HS-5 (cell line): ENCODE measurements at places on chromosomes 3 and 15.

- no peak for DNase-seq
Observed at GRCh38 chr15:95287720-95288103, 1042.8 kb upstream of the NR2F2 start.

DNA sequence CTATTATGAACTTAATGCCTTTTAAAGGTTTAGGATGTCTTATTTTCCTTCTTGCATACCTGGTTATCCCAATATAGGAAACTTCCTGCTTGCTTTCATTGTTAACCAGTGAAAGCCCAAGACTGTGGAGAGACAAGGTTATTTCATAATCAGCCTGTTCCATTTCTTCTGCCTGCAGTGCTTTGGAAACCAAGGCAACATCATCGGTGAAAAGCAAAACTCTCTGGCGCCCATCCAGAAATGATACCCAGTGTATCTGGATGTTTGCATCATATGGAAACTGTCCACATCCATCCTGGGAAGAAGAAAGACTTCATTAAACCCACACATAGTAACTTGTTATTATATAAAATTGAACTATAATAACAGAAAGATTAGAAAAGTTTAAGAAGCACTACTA lies 170.1 kb downstream of the VPS13C start:
- no peak for DNase-seq

GRCh38 chr15:90838544-90838943 lies 29.8 kb upstream of the FURIN start:
- DNase-seq, result no peak

DNA sequence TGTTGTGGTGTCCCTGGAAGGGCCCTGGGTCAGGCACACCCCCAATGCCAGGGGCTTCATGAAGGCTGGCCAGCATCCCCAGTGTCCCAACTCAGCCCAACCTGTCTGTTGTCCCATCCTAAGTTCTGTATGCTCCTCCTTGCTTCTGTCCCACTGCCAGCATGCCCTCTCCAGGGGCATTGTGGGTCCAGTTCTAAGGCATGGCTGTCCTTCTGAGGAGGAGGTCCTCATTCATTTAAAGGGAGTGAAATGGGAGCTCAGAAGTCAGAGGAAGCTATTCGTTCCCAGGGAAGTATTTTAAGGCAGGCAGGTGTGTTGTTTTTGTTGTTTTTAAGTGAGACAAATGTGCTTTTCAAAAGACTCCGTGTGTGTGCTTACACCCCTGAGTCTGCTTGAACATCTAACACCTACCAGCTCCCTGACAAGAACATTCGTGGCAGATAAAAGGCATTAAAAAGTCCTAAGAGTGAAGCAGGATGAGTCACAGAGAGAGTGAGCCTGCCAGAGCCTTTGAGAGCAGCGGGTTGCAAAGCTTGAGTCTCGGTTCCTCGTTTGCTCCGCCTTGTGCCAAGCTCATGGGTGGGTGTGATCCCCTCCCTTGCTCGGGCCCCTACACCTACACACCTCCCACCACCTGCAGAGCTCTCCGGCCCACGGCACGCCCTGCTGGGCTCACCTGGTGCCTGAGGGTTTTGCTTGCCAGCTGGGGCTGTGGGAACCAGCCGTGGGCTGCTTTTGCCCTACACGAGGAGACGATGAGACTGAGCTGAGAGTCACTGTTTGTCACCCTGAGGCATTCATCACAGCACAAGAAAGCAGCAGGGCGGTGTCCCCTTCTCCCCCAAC lies 183.4 kb upstream of the TOPAZ1 start:
- no peak for DNase-seq

GRCh38 chr3:8621872-8622271 lies 22.7 kb downstream of the SSUH2 start:
- no peak for DNase-seq

- no peak for DNase-seq
Observed at GRCh38 chr3:196774848-196775422, 35.3 kb downstream of the PAK2 start.

GRCh38 chr3:181362378-181362777 lies 349.3 kb upstream of the SOX2 start:
- no peak for DNase-seq

DNA sequence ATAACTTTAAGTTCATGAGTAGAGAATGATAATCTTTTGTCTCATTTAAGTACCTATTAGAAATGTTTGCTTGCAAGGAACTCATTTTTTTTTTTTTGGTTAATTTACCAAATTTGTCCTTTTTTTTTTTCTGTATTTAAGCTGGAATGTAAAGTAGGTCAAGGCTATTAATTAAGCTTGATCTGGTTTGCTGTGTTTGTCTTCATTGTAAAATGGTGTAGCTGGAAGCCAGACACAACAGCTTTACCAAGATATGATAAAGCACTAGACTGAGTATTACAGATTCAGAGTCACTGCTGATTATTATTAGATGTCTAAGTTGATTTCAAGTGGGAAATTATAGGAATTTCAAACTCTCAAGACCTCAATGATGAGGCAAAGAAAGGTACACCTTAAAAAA lies 15.0 kb upstream of the ZPLD1 start:
- no peak for DNase-seq

DNA sequence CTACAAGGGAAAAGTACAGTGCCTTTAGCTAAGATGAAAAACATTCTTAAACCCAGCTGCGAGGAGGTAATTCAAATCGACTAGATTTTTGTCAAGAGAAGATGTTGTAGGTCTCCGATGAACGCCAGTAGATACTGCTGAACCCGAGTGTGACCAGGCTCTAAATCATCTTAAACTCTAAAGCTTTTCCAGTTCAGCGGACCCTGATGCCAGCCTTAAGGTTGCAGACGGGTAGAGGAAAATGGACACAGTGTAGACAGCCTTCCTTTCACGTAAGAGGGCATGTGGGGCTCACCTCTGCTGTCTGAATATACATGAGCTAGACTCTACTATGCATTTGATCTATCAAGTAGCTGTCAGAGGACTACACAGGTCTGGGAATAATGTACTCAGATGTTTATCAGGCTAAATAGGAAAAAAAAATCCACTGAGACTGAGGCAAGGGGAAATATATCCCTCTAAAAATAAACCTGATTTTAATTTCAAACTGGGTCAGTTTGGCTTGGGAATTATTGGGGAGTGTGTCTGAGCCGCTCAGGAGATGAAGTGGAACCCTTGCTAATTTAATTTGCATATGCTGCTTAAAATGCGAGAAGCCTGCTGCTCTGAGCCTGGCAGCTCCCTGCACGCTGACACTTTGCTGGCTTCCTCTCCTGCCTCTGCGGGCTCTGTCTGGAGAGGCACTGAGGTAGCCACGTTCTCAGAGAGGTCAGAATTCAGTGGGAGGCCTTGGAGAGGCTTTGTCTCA lies 151.9 kb downstream of the CADPS start:
- no peak for DNase-seq

DNA sequence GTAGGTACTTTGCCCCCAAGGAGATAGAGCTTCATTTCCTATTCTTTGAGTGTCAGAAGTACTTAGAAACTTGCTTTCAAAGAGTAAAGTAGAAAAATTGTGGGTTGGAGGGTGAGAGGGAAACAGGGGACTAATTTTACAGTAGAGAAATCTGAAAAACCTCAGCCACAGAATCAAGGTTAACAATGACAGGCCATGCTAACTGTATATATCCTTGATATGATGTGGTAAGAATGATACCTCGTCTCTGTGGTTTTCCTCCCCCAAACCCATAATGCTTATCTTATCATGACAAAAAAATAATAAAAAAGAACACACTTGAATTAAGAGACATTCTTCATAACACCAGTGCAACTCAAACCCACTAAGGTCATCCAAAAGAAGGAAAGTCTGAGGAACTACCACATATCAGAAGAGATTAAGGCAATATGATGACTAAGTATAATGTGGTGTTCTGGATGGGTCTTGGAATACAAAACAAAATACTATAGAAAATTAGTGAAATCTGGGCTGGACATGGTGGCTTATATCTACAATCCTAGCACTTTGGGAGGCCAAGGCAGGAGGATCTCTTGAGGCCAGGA lies 360.4 kb downstream of the ULK4 start:
- DNase-seq, result no peak

- DNase-seq, result no peak
Observed at GRCh38 chr3:66762916-66763693, 235.0 kb upstream of the KBTBD8 start.

GRCh38 chr15:70240082-70240481 lies 142.4 kb upstream of the TLE3 start:
- no peak for DNase-seq

DNA sequence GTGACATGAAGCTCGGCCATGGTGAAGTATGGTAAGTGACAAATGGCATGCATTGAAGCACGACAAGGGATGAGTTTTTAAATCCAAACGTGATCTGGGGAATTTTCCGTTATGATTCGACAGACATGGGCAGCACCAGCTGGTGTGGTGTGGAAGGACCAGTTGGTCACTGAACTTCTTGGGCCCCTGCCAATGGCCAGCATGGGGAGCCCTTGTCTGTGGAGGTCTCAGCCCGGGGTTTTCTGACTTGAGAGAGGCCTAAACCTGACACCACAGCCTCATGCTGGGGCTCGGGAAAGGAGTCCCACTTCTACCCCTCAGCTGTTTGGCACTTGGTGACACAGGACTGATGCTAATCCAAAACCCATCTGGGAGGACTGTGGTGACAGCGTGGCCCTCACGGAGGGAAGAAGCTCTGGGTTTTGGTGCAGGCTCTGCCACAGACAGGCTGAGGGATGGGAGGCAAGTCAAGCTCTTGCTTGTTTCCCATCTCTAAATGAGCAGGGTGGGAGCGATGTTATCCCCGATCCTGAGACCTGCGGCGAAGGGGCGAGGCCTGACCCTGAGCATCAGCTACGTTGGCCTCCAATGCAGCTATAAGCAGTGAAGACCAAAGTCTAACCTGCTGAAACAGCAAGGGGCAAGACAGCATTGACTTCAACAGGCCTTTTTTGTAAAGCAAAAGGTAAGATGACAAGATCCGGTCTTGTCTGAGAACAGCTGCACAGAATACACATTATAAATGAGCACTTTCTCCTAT lies 69.5 kb downstream of the ATP1B3 start:
- DNase-seq, result no peak

DNA sequence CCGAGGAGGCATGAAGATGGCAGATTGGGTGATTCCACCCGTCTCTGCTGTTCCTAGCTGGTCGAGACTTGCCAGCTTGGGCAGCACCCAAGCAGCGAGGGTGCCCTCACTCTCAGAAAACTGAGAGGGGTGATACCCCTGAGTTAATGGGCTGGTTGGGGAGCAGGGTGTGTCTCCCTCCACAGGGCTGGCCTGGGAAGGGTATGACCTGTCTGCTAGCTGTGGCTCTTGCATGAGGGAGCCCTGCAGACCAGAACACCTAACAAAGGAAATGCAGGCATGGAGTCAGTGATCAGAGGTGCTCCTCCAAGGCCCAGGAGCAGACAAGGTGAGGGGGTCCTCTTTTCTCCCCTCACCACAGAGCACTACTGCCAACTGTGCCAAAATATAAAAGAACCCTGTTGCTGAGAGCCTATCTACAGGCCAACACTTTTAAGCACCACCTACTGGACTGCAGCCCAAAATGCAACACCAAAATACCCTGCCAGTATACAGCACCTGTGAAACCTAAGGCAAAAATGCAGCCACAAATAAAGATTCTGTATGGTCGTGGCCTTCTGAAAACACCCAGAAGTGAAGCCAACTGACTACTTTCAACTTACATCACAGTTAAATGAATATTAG lies 35.8 kb upstream of the PPM1L start:
- DNase-seq, result no peak

GRCh38 chr3:185069037-185070030 lies 83.5 kb downstream of the C3orf70 start:
- no peak for DNase-seq

GRCh38 chr15:64695561-64695992 lies 79.8 kb downstream of the RBPMS2 start:
- DNase-seq, result no peak

- DNase-seq, result no peak
Observed at GRCh38 chr3:195438371-195438770, 4.4 kb downstream of the ACAP2 start.

DNA sequence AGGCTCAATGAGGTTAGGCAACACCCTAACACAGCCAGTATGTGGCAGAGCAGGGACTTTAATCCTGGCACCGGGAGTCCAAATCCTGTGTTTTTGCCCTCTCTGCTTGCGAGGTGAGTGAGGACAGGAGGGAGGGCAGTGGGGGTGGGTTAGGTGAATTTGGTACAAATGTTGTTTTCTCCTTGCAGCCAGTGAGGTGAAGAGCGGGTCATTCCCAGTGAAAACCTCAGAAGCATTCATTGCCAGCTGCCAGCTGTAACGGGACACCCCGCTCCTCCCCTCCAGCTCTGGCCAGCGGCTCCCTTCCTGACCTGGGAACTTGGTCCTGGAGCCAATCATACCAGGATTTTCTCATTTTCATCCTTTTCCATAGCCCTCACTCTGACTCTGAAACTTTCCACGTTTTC lies 45.7 kb upstream of the RAB6B start:
- DNase-seq, result no peak
